ENCODE measurements at places on chromosomes 2 and 18.

GRCh38 chr18:45197526-45197970, 417.7 kb upstream of the SLC14A2 start:
- no peak for DNase-seq

GRCh38 chr2:227365833-227366232, 13.3 kb downstream of the TM4SF20 start:
- no peak for DNase-seq

- no peak for DNase-seq
Observed at GRCh38 chr2:57181315-57182038, 865.1 kb upstream of the VRK2 start.

DNA sequence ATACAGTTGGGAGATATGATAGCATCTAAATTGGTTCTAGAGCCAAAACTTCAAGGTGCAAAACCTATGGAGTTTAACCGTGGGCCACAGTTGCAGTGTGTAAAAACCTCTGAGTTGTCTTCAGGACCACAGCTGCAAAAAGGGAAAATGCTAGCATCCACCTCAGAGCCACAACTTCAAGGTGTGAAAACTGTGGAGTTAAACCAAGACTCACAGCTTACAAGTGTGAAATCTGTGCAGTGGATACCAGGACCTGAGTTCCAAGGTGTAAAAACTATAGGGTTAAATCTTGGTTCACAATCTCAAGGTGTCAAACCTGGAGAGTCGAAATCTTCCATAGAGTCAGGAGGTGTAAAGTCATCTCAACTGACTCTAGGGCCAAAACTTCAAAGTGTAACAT, 10.4 kb upstream of the ZNF512 start:
- DNase-seq: no peak

DNA sequence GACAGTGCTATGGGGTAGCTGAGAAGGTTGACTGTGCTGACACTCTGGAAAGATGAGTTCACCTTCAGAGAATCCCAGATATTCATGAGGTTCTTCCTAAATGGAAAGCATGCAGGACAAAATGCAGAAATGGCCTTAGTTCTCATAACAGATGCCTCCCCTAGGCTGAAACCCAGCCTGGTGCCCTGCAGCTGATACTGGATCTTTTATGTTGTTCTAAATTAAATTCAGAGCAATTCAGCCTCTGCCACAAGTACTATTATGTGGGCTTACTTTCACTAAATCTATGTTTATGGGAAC, 172.0 kb upstream of the SERPINE2 start:
- no peak for DNase-seq

GRCh38 chr2:122150524-122151280, 395.3 kb downstream of the TSN start:
- no peak for DNase-seq

DNA sequence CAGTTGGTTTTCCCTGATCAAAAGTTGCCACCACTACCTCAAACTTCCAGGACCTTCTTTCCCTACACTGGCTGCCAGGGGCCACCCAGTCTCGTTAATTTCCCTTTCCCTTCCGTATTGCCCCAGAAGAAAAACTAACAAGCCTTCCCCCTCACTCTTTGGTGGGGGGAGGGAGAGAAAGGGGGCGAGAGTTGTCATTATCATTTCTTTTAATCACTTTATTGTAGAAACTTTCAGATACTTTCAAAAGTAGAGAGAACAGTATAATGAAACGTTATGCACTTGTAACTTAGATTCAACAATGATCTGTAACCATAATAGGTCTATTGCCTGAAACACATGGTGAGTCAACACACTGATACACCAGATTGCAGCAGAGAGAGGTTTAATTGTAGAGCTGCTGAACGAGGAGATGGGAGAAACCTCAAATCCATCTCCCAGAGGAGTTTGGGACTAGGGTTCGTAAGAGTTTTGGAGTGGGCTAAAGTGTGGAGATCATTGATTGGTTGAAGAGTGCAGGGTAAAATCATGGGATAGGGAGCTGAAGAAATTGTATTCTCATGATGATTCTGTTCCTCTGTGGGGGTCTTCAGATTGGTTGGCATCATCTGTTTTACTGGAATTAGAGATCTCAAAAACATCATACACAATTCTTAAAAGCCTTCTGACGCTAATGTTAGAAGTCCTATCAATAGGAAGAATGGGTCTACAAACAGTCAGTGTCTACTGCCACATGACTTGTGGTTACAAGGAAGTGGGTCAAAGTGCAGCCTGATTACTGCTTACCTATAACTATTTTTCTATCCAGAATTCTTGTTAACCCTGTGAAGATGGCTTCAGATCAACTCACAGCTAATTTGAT, 2.6 kb upstream of the RNF149 start:
- DNase-seq: no peak

- DNase-seq: no peak
Observed at GRCh38 chr2:138846216-138846821, 66.1 kb upstream of the NXPH2 start.

- no peak for DNase-seq
Observed at GRCh38 chr18:50629148-50629631, 69.3 kb downstream of the MAPK4 start.

GRCh38 chr2:212441821-212442220, 96.8 kb downstream of the ERBB4 start:
- no peak for DNase-seq

All from activated naive CD8-positive, alpha-beta T cell treated with anti-CD3 and anti-CD28 coated beads, Interleukin-2, amount 50 U/mL, for 24 hours (primary cell).